Psoas muscle (tissue), 8 donors: ENCODE measurements at places on chromosomes 1 and 21. TPM values are rescaled to one million over a fixed set of nuclear protein-coding genes. Genes with fewer than 3 reads are reported as not detected.

Gene HTR6
- not detected for total RNA-seq

Gene CRYAA
- total RNA-seq = not detected

GRCh38 chr1:194600716-194601115, 1414.3 kb upstream of the B3GALT2 start:
- no peak for DNase-seq

DNA sequence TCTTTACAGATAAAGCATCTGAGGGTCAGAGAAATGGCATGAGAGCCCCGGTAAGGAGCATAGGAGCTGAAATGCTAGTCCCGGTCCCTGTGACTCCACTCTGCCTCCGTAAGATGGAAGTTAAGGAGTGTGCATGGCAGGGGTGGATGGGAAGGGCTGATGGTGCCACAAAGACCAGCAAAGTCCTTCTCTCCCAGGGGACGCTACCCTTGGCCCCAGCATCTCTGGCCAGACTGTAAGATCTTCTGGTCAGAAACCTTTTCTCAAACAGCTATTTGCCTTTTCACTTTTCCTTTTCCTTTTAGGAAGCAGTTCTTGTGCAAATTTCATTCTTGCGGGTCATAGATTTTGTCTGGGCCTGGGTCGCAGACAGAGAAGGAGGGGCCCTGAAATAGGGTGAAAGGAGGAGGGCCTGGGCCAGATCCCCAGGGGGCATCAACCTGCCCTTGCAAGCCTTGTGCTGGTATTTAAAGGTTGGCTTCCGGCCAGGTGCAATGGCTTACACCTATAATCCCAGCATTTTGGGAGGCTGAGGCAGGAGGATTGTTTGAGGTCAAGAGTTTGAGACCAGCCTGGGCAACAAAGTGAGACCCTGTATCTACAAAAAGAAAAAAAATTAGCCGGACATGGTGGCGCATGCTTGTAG, 14.4 kb upstream of the EPS8L3 start:
- no peak for DNase-seq

GRCh38 chr1:3352299-3352951, 102.0 kb upstream of the ARHGEF16 start:
- DNase-seq = no peak

DNA sequence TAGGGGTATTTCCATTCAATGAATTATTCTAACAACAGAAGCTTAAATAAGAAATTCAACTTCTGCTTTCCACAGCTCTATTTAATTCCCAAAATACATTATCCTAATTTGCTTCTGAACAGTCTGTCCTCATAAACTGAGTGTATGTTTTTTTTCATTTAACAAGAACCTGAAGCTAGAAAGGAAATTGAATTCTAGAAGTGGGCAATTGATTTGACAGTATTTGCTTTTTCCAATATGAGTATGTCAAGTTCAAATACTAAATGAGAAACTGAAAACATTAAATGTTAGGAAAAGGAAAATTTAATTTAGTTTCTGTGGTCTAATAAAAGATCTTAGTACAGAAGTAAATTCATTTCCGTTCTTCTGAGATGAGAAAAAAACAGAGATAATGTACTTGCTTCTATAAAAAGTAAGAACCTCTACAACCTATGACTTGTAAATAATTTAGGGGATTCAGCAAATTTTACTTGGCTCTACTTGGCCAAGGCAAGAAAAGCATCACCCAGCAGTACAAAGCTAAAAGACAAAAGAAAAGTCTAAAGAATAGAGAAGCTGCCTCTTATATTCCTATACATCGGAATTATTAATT, 31.1 kb downstream of the RAB3GAP2 start:
- DNase-seq = no peak

DNA sequence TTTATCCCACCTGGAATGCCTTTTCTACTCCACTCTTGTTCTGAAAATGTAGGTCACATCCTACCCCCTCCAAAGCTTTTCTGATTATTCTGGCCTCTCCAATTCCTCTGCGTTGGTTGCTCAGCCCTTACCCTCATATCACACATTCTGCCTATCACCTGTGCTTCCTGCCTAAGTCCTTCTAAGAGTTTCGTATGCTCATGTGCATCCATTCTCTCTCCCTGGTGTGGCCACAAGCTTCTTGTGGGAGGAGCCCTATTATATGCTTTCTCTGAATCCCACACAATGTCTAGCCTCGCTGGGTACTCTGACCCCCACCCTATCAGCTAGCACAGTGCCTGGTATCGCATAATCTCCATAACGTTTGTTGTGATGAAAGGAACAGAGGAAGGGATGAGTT, 54.2 kb downstream of the CD58 start:
- no peak for DNase-seq

GRCh38 chr1:91872000-91872399, 14.0 kb downstream of the TGFBR3 start:
- DNase-seq = no peak

DNA sequence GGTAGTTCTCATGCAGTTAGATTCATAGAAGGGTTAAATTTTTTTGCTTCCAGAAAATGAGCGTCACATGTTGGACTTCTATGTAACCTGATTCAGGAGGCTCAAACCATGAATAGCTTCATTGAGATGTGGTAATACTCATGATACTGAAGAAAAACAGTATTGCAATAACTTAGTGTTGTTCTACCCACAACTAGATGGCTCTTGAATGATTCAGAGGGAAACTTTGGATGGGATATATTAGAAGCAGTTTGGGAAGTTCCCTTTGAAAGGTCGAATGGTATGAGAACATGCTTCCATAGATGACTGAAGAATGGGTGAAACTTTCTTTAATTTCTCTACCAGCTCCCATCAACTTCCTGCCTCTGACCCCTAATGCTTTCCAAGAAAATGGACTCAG, 211.7 kb upstream of the PTGFR start:
- DNase-seq = no peak

DNA sequence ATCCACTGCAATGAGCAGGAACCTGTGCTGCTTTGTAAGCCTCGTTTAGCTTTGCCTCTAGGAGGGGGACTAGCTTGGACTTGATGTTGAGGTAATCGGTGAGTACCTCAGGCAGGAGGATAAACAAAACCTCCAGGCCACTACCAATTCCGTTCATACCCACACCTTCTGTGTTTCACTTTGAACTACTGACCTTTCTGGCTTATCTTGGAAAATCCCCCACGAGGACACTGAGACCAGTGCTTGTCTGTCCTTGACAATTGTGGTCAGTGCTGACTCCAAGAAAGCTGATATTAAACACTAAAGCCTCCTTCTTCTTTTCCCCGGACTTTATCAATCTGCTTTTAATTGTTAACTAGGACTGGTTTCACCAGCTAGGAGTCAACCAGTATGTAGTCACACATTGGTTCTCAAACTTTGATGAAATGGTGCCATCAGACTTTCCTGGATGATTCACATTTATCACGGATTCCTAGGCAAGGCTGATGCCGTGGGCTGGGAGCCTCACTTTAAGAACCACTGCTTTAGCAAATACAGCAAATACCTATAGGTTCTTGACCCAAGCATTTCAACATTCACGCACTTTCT, 52.7 kb downstream of the TGFB2 start:
- no peak for DNase-seq

DNA sequence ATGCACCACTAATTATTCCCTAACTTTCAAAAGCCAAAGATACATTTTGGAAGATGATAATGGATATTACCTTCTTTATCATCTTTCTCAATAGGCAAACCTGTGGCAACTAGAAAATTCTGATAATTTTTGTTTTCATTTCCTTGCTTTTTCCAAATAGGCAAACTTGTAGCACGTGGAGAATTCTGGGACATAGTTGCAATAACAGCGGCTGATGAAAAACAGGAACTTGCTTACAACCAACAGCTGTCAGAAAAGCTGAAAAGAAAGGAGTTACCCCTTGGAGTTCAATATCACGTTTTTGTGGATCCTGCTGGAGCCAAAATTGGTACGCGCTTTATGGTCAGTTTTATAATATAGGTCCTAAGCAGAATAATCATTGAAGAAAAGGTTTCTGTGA, 1.5 kb downstream of the FPGT start:
- no peak for DNase-seq

DNA sequence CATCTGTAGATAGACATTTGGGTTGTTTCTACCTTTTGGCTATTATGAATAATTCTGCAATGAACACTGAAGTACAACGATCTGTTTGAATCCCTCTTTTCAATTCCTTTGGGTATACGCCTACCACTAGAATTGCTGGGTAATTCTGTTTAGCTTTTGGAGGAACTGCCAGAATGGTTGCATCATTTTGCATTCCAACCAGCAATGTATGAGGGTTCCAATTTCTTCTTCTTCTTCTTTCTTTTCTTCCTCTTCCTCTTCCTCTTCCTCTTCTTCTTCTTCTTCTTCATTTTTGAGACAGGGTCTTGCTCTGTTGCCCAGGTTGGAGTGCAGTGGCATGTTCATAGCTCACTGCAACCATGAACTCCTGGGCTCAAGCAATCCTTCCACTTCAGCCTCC, 13.8 kb upstream of the THEM5 start:
- no peak for DNase-seq
